Inflammatory macrophage treated with lipopolysaccharide for 1 hour (primary cell): ENCODE measurements at places on chromosomes 6 and 20.

DNA sequence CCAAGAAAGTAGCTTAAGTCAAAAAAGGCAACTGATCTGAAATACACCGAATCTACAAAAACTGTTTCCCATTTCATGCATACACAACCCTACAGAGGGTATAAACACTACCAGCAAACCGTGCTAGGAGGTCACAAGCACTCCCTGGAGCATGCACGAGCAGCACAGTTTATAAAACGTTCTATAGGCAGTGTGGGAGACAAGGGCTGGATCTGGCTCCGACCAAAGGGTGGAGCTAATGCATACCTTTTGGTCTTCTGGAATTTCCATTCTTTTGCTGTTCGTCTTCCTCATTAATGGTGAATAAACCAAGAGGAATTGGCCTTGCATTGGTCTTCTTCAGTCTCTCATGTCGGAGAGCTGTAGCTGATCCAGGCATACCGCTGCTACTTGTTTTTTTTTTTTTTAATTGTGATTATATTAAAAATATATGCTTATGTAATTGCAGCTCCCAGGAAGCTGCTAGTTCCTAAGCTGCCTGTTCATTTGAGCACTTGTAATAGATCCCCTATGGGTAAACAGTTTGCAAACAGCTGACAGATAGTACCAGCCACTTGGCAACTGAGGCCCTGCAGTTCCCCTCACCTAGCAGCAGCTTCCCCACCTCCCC lies 24.5 kb downstream of the MAP7 start:
- peak; percentile 30 for DNase-seq

DNA sequence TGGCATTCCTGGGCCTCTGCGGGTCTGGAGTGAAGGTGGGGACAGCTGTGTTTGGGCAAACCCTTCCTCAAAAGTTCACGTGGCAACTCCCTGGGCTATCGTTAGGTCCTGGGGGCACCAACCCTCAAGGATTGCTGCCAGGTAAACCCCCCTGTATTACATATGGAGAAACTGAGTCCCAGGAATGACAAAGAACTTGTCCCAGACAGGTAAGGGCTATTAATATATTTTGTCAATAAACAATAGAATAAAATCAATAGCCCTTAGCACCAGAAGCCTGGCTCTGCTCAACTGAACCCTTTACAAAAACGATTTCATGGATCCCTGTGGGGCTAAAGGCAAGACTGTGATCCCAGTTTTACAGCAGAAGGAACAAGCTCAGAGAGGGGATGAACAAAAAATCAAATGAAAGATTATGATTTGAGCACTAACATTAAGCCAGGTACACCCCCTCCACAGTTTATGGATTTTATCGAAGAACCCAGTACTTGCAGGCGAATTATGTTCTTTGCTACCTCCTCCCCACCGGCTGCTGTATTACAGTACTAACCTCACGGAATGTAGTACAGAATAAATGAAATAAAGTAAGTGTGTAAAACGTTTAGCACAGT lies 2.7 kb downstream of the ID1 start:
- DNase-seq = no peak

GRCh38 chr6:5087389-5087788 lies 2.2 kb downstream of the PPP1R3G start:
- DNase-seq = peak; percentile 63

DNA sequence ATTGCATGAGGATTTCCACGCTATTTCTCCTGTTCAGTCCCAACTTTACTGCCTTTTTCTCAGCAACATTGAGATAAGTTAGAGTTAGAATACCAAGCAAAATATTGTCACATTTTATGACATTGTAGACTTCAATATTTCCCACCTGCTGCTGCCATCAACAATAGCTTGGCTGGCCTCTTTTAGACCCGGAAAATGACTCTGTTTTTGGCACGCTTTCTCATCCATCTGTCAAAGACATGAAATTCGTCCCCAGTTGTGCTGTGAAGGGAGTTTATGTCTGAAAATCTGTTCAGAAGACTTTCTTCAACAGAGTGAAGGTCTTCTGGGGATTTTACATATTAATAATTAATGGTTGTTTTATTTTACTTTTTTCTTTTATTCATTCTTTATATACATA lies 857.3 kb downstream of the FRK start:
- DNase-seq = no peak

DNA sequence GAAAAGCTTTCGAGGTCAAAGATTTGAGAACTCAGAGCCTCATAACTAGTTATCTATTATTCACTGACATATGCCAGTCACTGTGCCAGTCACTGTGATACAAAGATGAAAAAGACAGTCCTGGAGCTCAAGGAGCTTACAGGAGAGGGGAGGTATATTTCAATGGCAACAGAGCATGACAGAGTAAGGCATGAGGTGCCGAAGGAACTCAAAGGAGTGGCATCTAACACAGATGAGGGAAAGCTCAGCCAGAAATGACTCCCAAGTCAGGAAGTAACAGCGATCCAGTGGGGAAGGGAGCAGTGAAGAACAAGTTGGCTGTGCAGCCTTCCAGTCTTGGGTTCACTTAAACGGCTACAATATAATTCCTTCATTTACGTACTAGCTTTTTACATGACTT lies 46.6 kb downstream of the DTNBP1 start:
- DNase-seq = no peak

- DNase-seq = peak; percentile 21
Observed at GRCh38 chr6:3341467-3341866, 82.7 kb downstream of the PSMG4 start.

- no peak for DNase-seq
Observed at GRCh38 chr20:44610313-44610962, 28.1 kb downstream of the PKIG start.

DNA sequence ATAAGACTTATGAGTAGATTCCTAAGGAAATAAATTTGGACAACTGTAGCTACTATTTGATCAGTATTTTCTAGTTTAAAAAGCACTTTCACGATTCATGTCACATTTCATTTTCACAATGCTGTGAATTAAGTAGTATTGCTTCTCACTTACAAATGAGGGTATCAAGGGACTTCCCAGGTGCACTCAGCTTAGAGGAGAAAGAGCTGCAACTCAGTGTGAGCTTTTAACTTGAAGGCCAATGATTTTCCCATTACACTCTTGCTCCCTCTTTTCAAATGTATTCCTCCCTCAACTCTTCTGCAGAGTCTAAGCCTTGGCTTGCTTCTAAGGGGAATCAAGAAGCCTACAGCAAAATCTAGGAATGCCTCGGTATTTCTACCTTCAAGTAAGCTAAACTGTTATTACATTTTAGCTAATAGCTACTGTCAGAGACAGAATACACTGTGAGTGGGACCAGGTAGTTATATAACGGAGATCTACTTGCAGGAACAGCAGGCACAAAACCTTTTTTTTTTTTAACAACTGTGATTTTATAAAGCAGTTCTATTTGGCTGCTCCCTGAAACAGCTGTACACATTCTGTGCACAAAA lies 339.0 kb downstream of the SYNE1 start:
- DNase-seq = no peak

- DNase-seq = no peak
Observed at GRCh38 chr20:43543138-43543537, 15.7 kb upstream of the SGK2 start.

GRCh38 chr6:104711371-104711770 lies 148.3 kb downstream of the HACE1 start:
- no peak for DNase-seq

- no peak for DNase-seq
Observed at GRCh38 chr20:51510169-51510568, 32.4 kb downstream of the NFATC2 start.

GRCh38 chr20:1915725-1916124 lies 20.5 kb downstream of the SIRPA start:
- DNase-seq = no peak

DNA sequence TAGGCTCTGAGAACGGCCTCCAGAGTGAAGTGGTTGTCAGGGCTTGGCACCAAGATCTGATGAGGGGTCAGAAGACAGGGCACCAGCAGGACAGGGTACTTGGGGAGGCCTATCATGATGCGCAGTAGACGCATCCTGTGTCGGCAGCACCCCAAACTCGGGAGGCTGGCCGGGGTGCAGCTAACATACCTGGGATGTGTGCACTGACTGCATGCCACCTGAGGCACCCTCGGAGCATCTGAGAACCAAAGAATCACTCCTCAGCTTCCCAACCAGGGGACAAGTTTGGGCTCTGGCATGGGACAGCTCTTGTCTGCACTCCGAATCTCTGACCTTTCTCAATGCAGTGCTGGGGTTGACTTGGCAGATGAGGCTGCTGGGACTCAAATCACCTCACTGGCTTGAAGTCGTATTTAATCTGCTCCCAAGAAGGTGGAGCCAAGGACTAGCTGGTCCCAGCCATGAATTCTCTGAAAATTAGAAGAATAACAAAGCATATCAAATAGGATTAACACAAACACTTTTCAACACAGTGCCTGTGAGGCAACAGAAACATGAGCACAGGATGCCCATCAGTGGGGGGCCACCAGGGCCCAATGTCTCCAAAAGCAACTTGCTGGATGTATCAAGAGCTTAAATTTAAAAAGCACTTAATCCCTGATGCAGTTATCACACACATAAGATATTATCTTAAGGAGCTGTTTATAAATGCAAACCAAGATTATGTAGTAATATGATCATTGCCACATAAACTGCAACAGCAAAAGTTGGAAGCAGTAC lies 348.8 kb downstream of the PREX1 start:
- DNase-seq = no peak

- no peak for DNase-seq
Observed at GRCh38 chr6:3429211-3429610, 27.6 kb downstream of the SLC22A23 start.

DNA sequence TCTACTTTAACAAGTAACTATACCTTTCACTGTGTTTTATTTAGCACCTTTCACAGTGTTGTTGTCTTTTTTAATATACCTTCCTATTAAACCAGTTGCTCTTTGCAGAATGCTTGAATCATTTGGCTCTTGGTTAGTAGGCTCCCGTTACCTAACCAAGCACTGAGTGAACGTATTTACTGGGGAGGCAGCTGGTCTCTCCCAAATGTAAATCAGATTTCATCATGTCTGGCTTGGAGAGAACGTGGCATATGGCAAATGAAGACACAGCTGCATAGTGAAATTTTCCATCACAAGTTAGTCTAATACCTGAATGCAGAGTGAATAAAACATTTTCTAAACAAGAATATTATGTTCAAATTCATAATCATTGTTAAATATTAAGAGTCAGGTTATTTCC lies 12.4 kb downstream of the HTR1E start:
- DNase-seq = no peak

DNA sequence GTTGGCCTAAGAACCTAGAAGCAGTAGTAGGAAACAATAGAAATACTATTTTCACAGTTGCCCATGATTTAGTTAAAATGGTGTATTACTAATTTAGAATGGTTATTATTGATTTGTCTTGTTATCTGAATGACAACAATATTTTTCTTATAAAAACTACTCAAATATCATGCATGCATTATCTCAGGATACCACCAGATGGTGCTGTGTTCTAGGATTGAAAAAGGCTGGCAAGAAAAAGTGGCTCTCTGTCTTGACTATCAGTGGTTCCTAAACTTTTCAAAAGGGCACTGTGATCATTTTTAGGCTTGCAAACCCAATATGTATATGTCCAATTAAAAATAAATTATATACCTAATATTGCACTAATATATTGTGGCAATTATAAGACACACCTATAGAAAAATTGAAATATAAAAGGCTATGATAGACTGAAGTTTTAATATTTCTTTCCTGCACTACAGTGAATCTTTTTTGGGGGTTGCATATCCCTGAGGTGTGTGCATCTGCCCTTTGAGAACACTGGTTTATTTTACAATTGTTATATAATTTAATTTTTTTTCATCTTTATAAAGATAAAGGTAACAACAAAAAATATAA lies 131.7 kb upstream of the MLIP start:
- peak; percentile 67 for DNase-seq

DNA sequence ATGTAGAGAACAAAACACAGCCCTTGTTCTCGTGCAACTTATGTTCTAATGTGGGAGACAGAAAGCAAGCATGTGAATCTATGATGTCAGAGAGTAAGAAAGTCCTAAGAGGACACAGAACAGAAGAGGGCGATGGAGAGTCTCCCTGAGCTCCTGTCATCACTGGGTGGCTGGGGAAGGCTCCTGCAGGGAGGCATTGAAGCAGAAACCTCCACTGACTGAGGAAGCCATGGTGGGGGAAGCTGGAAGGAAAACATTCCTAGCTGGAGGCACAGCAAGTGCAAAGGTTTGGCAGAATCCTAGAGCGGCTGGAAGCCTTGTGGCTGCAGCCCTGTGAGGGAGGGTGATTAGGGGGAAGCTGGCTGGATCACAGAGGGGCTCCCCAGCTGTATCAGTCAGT lies 248.0 kb downstream of the CDH26 start:
- peak; percentile 29 for DNase-seq

DNA sequence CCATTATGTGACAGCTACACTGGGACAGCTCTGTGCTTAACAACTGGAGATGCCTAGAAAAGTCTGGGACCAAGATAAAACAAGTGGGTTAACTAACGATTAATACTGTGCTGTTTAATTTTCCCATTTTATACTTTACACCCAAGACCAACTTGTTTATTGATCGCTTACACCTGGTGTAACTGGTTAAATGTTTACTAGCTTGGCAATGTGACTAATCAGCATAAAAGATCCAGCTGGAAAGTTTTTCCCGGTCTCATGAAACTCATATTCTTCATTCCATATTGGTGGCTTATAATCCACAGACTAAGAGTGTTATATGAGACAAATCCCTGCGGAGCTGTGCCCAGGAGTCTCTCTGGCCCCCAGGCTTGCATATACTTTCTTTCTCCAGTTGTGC lies 101.7 kb upstream of the GJE1 start:
- no peak for DNase-seq

DNA sequence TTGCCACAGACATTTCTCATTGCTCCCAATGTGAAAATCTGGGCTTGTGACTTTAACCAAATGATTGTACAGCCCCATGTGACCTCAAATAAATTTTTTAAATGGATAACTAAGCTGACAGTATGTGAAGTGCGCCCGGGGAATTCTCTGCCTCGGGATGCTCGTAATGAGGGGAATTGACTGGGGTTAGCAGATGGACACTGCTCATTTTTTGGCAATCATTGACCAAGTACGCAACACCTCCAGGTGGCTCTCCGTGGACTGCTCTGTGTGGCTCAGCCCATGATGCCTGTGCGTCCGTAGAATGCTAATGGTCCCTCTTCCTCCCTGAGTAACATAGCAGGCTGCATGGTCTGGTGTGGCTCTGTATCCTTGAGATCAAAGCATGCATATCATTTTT lies 42.4 kb downstream of the FARS2 start:
- DNase-seq = no peak

GRCh38 chr6:55443238-55444134 lies 116.2 kb downstream of the GFRAL start:
- DNase-seq = no peak
